Fibroblast of the conjunctiva (primary cell): ENCODE measurements at places on chromosomes 7 and 10.

DNA sequence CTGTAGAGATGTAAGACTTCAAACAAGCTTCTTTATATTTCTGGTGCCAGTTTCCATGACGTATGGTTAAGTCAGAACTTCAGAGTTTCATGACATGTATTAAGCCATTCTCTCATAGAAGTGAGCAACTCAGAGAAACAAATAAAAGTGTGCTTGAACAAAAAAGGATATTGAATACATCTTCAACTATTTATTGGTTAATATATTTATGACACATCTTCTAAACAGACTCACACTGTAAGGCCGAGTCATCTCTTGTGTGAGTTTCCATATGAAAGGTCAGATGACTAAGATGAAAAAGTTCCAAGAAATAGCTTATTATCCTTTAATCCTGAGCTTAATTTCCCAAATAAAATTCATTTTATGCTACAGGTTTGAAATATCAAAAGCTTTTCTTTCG is 105.5 kb upstream of the CSTF2T start:
- DNase-seq: no peak

GRCh38 chr7:11698384-11698871 is 133.6 kb downstream of the THSD7A start:
- no peak for DNase-seq

GRCh38 chr7:361680-362401 is 71.9 kb downstream of the FOXL3 start:
- no peak for DNase-seq

DNA sequence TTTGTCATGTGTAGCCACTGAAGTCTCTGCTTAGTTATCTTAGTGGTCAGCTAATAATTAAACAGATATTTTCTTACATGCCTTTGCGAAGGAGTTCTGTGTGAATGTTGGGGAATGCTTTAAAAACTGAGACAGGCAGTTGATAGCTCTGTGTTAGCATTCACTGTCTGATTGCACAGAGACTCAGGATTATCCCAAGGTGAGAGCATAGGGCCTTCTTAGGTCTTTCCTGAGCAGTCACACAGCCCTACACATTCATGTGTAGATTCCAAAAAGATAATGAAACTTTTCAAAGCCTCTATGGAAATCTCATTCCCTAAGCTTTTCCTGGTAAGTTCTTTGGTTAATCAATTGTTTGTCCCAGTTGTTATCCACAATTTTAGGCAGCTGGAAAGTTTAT is 67.7 kb downstream of the CASD1 start:
- no peak for DNase-seq

GRCh38 chr10:60896810-60897209 is 47.2 kb downstream of the RHOBTB1 start:
- no peak for DNase-seq

- DNase-seq: no peak
Measured at GRCh38 chr10:104766341-104766740, 125.3 kb downstream of the SORCS3 start.

- no peak for DNase-seq
Measured at GRCh38 chr10:33955676-33956075, 621.2 kb upstream of the NRP1 start.

- DNase-seq: no peak
Measured at GRCh38 chr7:106480161-106480579, 180.8 kb downstream of the CCDC71L start.

DNA sequence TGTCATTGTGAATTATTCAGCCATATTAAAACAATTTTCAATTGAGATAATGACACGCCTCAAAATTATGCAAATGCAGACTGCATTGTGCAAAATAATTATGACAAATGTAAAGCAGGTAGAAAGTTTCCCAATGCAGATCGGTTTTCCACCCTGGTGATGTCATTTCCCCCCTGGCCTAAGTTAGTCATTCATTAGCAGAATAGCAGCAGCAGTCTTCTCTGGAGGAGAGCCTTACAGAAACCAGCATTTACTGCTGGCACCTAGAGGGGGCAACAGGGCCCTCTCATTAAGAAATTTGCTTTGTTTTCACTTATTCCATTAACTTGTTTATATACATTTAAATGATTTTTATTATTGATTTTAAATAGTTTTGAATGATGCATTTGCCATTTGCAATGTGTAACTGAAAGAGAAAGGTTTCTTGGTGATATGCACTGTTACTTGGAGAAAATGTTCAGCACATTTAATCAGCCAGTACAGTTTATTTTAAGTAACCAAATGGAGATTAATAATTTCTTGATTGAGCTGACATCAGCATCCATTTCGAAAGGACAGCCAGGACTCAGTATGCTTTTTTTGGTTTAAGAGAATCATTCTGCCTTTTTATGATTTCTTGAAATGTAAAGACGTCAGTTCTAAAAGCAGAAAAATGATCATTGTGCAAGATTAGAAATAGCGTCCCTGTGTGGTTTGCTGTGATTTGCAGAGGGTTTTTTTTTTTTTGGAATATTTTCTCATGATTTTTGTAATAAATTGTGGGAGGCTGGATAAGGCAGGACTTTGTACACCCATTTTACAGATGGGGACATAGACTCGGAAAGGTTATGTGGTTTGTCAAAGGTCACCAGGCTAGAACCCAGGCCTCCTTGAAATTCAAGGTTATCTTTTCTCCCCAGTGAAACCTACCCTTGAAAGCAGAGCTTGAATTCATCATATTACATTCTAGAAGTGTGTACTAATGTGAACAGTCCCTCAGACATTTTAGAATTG is 3.5 kb downstream of the ARID5B start:
- peak; percentile 56 for DNase-seq

DNA sequence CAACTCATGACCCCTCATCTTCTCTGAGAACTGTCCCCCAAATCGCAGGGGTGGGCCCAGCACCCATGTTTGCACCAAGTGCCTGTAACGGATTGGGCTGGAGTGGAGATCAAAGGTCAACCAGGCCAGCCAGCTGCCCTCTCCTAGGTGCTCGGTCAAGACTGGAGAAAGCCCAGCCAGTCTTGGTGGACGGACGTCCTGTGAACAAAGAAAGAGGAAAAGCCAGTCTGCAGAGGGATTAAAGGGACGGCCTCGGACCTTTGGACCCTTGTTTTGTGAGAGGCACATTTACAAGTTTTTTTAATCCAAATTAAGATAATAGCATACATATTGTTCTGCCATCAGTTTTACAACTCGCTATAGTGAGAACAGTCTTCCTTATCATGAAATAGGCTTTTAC is 31.7 kb upstream of the GALNTL5 start:
- DNase-seq: no peak

DNA sequence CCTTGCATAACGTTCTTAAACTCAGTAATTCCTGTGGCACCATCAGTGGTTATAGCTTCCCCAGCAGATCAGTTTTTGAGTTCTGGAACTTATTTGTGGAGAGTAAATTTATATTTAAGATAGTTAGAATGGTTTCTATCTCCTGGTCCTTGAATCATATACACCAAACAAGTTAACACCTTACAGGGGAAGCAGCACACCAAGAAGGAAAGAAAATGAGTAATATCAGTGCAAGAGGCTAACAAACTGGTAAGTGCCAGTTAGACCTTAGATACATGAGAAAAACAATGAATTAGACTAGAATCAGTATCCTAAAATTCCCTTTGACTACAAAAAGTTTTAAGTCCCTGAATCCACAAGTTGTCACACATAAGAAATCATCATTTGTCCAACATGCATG is 54.2 kb downstream of the ABI1 start:
- no peak for DNase-seq

DNA sequence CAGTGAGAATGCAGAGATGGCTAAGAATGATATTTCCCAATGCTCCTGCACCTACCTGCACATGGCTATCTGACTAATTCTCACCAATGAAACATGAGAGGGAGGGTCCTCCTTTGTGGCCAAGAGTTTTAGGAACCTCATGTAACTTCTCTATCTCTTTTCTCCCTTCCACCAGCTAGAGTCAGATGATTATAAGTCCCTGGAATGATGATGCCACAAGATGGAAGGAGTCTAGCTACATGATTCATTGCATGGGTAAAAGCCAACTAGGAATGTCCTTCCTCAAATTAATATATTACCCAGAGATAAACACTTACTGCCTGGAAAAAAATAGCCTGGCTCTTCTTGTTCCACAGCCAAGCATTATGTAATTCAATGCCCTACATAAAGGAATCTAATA is 55.1 kb upstream of the AASS start:
- no peak for DNase-seq

DNA sequence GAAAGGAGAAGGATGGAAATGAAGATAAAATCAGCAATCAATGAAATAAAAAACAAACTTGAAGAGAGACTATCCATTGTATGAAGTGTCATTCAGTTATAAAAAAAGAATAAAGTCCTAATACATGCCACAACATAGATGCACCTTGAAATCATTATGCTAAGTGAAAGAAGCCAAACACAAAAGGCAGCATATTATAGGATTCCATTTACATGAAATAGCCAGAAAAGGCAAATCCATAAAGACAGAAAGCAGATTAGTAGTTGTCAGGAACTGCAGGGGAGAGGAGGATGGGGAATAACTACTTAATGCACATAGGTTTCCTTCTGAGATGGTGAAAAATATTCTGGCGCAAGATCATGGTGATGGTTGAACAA is 6.6 kb upstream of the PON1 start:
- no peak for DNase-seq

GRCh38 chr10:35150308-35150707 is 23.7 kb downstream of the CREM start:
- no peak for DNase-seq

- no peak for DNase-seq
Measured at GRCh38 chr10:42997151-42997848, 79.6 kb upstream of the RET start.

GRCh38 chr7:105238198-105238765 is 150.4 kb downstream of the SRPK2 start:
- DNase-seq: no peak

DNA sequence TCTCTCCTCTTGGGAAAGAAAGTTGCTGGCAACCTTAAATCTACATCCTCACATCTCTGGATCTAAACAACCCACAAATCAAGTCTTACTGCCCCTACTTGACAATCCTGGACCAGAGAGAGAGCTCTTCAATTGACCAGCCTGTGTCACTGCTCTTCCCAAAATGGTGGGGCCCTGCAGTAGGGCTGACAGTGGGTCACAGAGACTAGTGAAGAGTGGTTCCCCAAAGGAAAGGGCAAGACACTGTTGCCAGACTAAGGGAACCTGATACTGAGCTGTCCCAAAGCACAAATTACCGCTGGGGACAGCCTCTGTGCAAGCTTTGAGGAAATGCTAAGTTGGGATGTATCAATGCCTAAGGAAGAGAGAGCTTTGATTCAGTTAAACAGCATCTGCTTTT is 4.5 kb upstream of the GPRIN2 start:
- DNase-seq: no peak

DNA sequence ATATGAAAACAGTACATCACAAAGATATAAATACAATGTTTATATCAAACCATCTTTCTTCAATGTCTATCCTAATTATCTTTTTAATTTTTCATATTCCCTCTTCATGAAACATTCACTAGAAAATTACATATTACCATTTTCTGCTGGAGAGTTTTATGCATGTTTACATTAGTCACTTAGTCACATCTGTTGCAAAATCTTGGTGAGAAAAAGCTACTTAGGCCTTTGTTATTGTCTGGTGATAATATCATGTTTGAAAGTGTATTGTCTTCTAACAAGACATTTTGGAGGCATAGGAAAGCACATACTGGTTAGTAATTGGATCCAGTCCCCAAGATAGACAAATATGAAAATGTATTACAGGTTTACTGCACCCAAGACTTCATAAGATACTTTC is 163.6 kb downstream of the GNAI1 start:
- no peak for DNase-seq

DNA sequence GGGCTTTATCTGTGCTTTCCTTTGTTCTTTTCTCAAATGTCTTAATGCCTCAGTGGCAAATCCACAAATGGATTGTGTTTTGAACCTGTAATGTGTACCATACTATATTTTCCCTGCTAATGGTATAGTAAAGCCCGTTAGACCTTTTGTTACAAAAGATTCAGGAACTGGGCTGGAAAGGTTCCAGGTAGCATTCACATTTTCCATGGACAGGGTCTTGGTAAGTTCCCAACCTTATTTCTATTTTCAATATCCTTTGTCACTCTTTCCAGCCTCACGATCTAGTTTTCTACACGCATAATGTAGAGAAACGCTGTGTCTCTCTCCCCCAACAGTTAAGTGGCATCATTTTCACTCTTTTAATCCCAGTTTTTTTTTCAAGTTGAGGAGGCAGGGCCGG is 153.0 kb downstream of the PLCE1 start:
- no peak for DNase-seq

GRCh38 chr10:110860576-110861241 is 11.0 kb upstream of the PDCD4 start:
- DNase-seq: no peak

DNA sequence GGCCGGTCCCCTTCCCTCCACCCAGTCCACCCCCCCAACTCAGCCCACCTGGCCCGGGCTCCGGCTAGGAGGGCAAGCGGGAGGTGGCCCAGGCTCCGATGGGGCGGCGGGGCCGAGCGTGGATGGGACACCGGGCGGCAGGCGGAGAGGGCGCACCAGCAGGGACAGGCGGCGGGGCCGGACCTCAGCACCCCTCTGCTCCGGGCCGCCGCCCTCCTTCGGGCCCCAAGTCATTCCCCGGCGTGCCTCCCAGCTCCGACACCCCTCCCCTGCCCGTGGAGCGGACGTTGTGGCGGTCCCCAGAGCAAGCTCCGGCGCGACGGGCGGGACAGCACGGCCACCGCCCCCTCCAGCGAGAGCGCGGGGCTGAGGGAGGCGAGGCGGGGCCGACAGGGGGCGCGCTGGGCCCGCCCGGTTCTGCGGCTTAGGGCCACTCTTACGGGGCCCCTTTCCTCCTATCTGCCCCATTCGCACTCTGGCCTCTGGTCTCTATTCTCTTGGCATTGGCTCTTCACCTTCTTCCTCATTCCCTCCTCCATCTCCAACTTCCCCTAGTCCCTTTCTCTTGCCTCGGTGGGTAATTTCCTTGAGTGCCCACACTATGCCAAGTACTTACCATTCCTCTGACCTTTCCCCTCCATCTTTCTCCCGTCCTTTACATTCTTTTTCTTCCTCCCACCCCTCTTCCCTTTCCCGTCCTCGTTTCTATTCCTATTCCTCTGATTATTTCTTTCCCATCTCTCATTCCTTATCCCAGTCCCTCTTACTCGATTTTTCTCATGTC is 701 bp upstream of the GBX1 start:
- no peak for DNase-seq
